Activated naive CD4-positive, alpha-beta T cell treated with anti-CD3 and anti-CD28 coated beads for 36 hours (primary cell): ENCODE measurements at places on chromosomes 12 and 14. TPM values are rescaled to one million over a fixed set of nuclear protein-coding genes. Genes with fewer than 3 reads are reported as not detected.

DNA sequence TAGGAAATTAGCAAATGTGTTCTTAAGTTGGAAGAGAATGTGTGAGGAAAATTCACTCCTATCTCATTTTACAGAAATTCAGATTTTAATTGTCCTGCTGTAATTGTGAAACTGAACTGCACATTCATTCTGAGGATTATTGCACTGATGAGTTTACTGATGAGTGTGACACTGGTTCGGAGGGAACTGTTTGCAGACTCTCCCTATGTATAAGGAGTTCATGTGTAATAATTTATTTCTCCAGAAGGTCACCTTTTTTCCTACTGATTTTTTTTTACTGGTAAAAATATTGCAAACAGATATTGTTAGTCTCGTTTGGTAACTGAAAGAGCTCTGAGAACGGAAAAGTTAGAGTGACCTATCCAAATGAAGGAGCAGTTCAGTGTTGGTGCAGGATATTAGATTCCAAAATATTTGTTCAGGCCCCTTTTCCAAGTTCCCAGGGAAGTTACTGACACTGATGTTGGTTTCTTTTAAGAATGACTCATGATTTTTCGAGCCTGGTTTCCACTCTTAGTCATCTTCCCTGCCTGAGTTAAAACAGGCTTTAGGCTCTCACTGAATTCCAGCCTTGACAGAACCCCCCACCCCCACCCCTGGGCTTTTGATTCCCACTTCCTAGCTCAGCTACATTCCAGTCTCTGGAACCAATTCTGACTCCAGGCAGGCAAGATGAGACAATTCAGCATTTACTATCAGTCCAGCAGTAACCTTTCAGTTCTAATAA is 18.4 kb downstream of the ANO6 start:
- no peak for DNase-seq

GRCh38 chr12:40127408-40127807 is 21.5 kb upstream of the SLC2A13 start:
- no peak for DNase-seq

Gene TMEM179
- total RNA-seq, result 0.21 TPM

Gene PEX5
- total RNA-seq, result 30.9 TPM

- no peak for DNase-seq
These were observed 158.4 kb upstream of the RASSF8 start for GRCh38 chr12:25800101-25800500.

DNA sequence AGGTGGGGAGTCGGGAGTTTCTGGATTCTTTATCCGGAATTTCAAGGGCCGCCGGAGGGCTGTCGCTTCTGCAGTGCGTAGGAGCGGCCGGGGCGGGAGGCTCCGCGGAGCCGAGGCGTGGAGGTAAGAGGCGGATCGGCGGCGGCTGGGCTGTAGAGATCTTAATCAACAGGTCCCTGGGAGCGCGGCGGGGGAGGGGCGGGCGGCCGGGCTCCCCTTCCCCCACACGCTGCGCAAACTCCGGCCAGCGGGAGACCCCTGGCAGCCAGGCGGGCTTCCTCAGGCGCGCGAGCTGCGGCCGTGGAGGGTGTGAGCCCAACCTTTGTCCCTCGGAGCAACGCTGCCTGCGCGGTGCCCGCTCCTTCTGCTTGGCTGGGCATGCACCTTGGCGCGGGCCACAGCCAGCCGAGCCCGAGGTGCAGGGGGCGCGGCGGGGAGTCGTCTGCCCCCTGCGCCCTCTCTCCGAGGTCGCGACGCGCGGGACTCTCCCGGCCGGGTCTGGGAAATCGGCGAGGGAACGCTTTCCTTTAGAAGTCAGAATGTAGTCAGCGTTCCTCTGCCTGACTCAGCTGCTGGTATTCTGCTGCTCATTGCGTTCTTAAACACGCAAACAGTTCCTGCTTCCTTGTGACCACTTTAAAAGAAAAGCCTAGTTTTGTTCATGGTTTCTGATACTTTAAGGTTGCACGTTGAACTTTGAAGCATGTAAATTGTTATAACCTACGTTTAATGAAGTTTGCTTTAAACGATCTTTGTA is at the start of gene PALS1:
Gene PALS1, plus strand, starts transcription at position 25 of the 757 bp plus-strand sequence. CDS start 37,736 bp downstream, outside the sequence.
- DNase-seq, result peak; percentile 81

- DNase-seq, result no peak
These were observed 62.5 kb upstream of the PRICKLE1 start for GRCh38 chr12:42652048-42652447.
